Ovary (tissue), 10 donors: ENCODE measurements at places on chromosomes 2 and 18.

DNA sequence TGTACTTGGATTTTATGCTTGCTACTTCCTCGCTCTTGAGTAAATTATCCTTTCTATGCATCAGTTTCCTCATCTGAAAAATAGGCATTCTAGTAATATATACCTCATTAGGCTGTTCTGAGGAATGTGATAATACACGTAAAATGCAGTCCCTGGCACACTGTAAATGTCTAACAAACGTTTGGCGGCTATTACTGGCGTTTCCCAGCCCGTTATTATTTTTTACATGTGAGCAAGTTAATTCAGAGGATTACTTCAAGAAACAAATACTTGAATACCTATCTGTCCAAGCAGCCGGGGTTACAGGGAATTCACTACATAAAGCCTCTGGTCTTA, 586 bp upstream of the C2orf49 start:
- no peak for DNase-seq

GRCh38 chr18:35939138-35939537, 33.3 kb upstream of the RMP24 start:
- DNase-seq = no peak

GRCh38 chr18:75134611-75134975, 74.3 kb downstream of the PTGR3 start:
- DNase-seq = no peak

DNA sequence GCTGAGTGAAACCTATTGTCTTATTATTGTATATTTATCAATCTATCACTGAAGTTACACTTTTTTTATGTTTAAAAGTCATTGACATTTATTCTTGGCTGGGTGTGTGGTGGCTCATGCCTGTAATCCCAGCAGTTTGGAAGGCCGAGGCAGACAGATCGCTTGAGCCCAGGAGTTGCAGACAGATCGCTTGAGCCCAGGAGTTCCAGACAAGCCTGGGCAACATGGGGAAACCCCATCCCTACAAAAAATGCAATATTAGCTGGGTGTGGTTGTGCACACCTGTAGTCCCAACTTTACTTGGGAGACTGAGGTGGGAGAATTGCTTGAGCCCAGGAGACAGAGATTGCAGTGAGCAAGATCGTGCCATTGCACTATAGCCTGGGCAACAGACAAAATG, 97.8 kb downstream of the EPC2 start:
- no peak for DNase-seq

DNA sequence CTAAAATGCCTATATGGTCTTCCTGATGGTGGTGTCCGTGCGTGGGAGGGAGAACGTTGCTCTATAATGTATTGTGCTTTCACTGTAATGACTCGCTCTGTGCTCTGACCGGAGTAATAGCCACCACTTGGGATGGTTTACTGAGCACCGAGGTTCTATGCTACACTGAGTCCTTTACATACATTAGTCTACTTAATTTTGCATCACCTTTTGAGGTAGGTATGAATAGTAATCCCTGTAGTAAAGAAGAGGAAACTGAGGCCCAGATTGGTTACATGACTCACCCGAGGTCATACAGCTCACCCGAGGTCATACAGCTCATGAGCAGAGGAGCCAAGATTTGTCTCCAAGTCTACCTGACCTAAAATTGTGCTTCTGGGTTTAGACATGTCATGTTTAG, 79.5 kb downstream of the ARMC9 start:
- DNase-seq = no peak

DNA sequence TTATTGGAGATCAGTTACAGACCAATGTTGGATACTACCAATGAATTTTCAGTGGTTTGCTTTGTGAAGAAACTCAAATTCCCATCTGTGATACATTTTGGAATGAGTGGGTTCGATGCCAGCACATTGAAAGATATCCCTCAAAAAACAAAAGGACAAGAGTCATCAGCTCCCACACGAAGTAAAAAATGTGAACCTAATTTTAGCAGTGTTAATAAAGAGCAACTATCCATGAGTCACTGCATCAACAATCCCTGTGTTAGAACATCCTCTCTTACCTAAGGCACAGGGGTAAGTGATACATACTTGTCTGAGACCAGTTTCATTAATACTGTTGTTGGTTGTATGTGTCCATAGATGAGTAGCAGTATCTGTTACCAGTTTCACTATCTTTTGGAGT, 551.8 kb upstream of the SOX11 start:
- no peak for DNase-seq
